ENCODE measurements at places on chromosomes 4 and X.

DNA sequence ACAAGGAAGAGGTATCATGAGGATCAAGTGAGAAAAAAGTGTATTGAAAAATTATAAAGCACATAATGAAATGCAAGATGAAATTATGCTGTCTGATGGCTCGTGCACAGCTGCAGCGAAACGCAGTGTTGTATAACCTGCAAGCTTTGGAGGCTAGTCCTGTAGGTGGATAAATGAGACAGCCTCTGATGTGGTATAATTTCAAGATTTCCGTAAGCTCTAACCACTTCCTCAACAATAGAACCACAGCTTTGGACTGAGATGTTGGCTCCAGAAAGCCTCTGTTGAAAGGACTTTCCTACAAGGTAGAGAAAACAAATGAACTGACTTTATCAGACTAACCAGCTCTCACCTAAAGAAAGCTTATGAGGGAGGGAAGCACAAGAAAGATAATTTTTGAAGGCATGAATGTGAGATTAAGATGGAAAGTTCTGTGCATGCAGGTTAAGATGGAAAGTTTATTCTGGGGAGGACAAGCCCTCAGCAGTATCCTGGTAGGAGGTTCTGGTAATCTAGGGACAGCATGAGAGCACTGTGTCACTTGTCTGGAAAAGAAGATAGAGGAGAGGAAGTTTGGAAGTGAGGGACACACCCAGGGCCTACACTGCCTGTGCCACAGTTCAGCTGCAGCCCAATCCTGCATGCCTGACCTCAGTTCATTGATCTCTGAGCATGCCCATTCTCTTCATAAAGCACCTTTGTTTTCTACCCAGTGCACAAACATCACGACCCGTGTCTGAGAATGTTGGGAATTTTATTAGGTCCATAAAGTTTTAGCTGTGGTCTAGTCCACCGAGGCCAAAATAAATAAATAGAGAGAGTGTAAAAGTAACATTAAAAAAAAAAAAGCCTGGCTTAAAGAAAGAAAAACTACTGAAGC is 161.5 kb upstream of the SFRP2 start:
- DNase-seq = no peak

DNA sequence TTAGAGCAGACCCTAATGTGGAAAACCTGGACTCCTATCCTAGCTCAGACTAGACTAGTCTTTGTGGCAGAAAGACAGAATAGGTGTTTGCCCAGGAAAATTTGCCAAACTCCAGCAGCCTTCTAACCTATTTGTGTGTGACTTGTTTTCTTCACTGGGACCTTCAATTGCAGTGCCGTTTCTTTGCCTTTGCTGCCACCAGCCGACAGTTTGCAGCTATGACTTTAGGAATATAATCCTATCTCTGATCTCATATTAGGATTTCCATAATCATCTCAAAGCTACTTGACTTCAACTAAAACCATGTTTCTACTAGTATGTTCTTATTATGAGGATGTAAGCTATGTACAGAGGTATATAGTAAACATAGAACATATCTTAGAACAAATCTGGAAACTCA is 60.2 kb upstream of the PGAM4 start:
- no peak for DNase-seq

DNA sequence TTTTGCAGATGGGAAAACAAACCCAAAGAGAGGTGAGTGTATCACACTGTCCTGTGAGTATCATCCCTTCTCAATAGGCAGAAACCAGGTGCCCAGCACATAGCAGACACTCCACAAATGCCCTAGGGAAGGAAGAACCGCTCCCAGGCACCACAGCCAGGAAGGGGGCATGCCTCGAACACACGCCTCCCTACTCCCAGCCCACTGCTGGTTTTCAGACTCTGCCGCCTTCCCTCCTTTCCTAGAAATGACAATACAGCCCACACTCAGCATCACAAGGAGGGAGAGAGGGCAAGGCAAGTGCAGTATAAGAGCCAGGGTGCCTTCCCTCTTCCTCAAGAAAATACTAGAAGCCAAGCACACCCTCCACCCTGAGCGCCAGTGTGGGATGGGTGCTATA is 16.2 kb downstream of the JAKMIP1 start:
- no peak for DNase-seq

DNA sequence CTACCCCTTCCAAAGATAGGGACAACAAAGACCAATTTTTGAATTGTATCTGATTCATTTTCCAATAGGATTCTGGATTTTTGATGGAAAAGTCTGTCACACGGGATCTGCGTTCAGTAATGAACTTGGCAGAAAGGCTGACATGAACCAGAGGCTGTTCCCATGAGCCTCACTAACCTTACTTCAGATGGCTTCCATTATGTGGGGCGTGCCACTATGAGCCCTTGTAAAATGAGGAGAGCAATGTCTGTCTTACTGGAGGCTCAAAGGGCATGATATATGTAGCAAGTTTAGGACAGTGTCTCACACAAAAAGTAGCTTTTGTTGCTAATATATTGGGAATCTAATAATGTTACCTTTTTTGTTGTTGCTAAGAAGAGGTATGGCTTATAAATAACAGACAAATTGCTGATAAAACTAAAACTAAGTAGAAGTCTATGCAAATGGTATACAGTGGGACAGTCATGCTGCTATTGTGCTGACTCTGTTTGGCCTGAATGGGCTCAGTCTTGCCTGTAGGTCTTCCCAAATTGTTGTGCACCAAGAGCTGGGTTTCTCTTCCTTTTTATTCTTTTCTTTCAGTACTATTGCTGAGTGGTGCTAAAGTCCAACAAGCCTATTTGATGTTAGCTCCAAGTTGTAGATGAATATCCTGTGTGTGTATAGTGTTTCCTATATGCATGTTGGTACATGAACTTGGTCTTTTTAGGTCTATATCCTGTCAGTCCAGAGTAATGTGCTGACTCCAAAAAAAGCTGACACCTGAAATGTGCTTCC is 132.1 kb downstream of the SPRY1 start:
- no peak for DNase-seq

DNA sequence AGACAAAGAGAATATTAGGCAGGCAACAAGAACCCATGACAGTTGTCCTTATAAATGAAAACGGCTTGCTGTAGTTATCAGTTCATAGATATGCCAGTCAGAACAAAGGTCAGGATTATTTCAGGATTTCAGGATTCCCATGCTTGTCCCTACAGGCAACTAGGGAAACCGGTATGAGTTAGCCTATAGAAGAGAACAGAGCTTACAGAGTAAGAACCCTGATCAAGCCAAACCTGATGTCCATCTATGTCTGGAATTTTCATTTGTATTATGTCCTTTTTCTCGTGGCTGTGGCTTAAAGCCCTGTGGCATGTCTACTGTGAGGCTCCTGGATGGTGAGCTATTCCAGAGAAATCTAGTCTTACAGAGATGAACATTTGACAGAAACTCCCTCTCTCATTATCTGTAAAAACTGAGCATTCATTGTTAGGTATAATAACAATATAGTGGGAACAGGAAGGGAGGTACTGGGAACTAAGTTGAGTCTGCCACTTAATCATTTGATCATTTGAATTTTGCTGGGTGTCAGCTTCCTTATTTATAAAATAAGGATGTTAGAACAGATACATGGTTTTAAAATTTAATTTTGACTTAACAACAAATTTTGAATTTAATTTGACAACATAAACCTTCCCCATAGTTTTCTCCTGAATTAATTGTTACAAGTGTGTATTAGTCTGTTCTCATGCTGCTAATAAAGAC is 129.5 kb upstream of the KLF3 start:
- no peak for DNase-seq

GRCh38 chrX:66672106-66672505 is 33.2 kb upstream of the EDA2R start:
- DNase-seq = no peak

DNA sequence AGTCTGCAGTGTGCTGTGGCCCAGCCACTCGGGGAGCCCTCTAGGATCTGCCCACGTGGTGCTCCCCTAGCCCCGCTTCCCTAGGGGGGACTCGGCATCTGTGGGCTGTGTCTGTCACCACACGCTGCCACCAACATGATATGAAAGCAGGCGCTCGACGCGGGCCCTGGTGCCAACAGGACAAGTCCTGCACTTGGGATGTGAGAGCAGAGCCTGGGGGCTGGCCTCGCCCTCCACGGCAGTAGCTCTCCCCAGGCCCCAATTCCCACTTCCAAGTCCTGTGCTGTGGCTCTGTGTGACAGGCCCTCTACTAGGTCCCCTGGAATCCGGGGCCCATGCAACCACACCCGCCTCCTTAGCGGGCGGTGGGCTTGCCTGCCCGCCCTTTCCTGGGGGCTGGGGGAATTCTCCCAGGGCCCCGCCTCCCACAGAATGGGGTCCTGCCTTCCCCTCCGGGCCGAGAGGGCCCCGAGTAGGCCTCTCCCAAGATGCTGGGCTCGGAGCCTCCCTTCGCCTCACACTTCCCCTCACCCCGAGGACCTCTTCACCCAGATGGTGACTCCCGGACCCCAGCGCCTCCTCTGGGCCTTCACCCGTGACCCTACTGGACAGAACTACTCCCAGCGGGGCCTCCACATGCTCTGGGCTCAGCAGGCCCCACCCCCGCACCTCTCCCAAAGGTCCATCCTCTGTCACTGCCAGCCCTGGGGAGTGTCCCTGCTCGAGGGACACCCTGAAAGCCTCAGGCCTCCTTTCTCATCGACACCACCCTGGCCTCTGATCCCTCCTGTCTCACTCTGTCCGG is 11.2 kb downstream of the LRPAP1 start:
- no peak for DNase-seq

Measured in stimulated activated CD4-positive, alpha-beta T cell treated with anti-CD3 and anti-CD28 coated beads, Interleukin-4, amount 100 ng/mL, for 4 hours (primary cell).